CD4-positive, alpha-beta T cell treated with Interleukin-4 for 4 hours (primary cell): ENCODE measurements at places on chromosomes 12 and 14.
A peak's percentile ranks its signal among the peaks of the same experiment; 100 is the strongest.

DNA sequence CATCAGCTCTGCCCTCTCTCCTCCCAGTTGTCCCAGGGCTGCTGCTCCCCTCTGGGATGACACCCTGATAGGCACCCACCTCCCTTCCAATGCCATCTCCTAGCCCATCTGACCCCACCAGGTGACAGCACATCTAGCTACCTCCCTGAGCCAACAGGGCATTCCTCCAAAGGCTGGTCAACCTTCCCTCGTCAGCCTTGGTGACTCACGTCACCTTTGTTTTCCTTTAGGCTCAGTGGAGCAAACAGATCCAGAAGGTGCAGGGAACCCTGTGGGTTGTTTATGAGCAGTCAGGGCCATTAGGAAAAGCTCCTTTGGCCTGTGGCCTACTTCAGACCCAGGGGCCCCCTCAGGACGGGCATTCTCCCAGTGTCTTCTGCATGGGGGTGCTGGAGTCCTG, 32.4 kb downstream of the PIGH start:
- no peak for DNase-seq

GRCh38 chr12:13195250-13195649, 1.3 kb upstream of the EMP1 start:
- no peak for DNase-seq

DNA sequence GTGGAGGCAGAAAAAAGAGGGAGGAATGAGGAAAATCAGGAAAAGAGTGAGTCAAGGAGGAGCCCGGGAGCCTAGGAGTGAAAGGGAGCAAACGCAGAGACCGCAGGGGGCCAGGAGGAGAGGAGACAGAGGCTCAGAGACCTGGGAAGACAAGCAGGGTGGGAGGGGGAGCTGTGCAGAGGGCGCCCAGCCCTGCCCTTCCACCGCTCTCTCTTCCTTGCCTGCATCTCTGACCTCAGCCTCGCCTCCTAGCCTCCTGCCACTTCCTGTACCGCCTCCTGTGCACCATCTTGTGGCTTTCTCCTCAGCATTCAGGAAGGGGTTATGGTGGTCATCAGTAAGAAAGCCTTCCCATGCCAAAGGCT, 1.3 kb downstream of the CLSTN3 start:
- peak; percentile 5 for DNase-seq

GRCh38 chr12:107400686-107401447, 284.7 kb upstream of the PWP1 start:
- DNase-seq = no peak

GRCh38 chr12:113207613-113208040, 13.6 kb upstream of the TPCN1 start:
- DNase-seq = no peak
